ENCODE measurements at places on chromosomes 5 and 9. TPM values are rescaled to one million over a fixed set of nuclear protein-coding genes. Genes with fewer than 3 reads are reported as not detected.

Gene ANKS6
- 12.6 TPM for total RNA-seq

Gene CHMP5
- total RNA-seq: 106 TPM

Gene SIGMAR1
- total RNA-seq: 37.1 TPM

Gene PIP5KL1
- total RNA-seq: 0.70 TPM

Gene PCDHGC3
- 19.4 TPM for total RNA-seq

Gene SPATA31D4
- total RNA-seq: not detected

Gene OBP2B
- not detected for total RNA-seq

Gene LRRC19
- not detected for total RNA-seq

Gene VDAC1
- 261 TPM for total RNA-seq

Gene BRD9
- 51.6 TPM for total RNA-seq

Gene MAPKAP1
- 82.5 TPM for total RNA-seq

Gene CNTNAP3B
- 87.2 TPM for total RNA-seq

Gene LAMC3
- total RNA-seq: 0.51 TPM

Gene PFN3
- total RNA-seq: not detected

Gene FST
- total RNA-seq: 45.0 TPM

Gene SMIM23
- not detected for total RNA-seq

Gene SRD5A1
- total RNA-seq: 13.2 TPM

Gene MEIKIN
- not detected for total RNA-seq

Gene VCAN
- total RNA-seq: 5.7 TPM

Gene LHX3
- total RNA-seq: not detected

Gene NR2F1-AS1
- 18.4 TPM for total RNA-seq

Gene ZNF474
- total RNA-seq: 0.17 TPM

Gene KIF24
- total RNA-seq: 5.6 TPM

Gene GPX8
- total RNA-seq: 18.7 TPM

Gene POLR3G
- 4.9 TPM for total RNA-seq

Gene CAPSL
- not detected for total RNA-seq

Gene MSMP
- total RNA-seq: 66.8 TPM

Gene BTNL9
- 0.05 TPM for total RNA-seq

Gene C5orf22
- total RNA-seq: 14.6 TPM

Gene IL33
- total RNA-seq: 11.8 TPM

Gene ARHGEF28
- 151 TPM for total RNA-seq

Gene ENHO
- not detected for total RNA-seq

Gene SLC2A6
- total RNA-seq: 42.1 TPM

Gene SPINK7
- total RNA-seq: not detected

Gene HTR4
- total RNA-seq: not detected

Gene TAF11L5
- not detected for total RNA-seq

Gene PCDHGA4
- total RNA-seq: 2.2 TPM

Gene CDX1
- not detected for total RNA-seq

Gene SHC3
- total RNA-seq: 0.05 TPM

Gene N4BP3
- total RNA-seq: 43.9 TPM

Gene MCIDAS
- total RNA-seq: not detected

Gene IPO11
- total RNA-seq: 131 TPM

Gene PCDHGC4
- 1.2 TPM for total RNA-seq

Gene ARHGEF37
- total RNA-seq: 16.0 TPM

Gene SPATA31C1
- total RNA-seq: not detected

Gene F2R
- total RNA-seq: 99.4 TPM

Gene SPINK6
- not detected for total RNA-seq

Gene TRIM23
- 21.4 TPM for total RNA-seq

Gene LECT2
- total RNA-seq: not detected

Gene DPYSL3
- 50.0 TPM for total RNA-seq

Gene NIPAL4
- not detected for total RNA-seq

Gene NUTM2G
- not detected for total RNA-seq

Gene RNF224
- total RNA-seq: not detected

Gene NAIP
- 3.2 TPM for total RNA-seq

Gene HTR1A
- total RNA-seq: not detected

Gene ADGRD2
- not detected for total RNA-seq

Gene ECSCR
- total RNA-seq: 404 TPM
